Esophagus squamous epithelium (tissue), 5 donors: ENCODE measurements at places on chromosomes 16 and 17. TPM values are rescaled to one million over a fixed set of nuclear protein-coding genes. Genes with fewer than 3 reads are reported as not detected.

DNA sequence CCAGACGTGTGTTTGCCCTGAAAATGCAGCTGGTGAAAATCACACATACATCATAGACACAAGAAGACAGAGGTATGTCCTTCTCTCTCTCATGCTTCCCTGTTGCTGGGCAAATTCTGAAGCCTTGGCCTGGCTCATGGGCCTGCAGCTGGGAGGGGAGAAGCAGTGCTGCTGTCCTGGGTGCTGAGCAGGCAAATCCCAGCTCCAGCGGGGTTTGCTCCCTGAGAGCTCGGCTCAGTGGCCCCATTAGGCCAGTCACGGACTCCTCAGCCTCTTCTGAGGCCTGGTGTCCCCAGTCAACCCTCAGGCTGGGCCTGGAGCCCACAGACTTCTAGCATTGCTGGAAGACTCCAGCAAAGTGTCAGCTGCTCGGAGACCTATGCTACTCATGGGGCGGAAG is 11.7 kb downstream of the RHBDL3 start:
- no peak for DNase-seq

- DNase-seq: no peak
Measured at GRCh38 chr16:89112377-89113151, 18.9 kb downstream of the ACSF3 start.

- DNase-seq: no peak
Measured at GRCh38 chr17:40574292-40574691, 9.0 kb upstream of the CCR7 start.

DNA sequence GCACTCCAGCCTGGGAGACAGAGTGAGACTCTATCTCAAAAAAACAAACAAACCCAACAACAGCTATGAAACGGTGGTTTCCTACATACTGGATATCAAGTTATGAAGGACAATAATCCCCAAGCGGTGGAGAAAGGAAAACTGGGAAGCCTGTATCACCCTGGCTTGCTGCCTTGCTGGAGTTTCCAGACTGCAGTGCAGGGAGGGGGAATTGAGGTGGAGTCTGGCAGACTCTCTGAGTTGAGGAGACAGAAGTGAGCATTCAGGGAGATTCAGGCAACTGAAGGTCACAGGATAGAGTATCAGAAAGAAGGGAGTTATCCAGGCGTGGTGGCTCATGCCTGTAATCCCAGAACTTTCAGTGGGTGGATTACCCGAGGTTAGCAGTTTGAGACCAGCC is 11.9 kb downstream of the QRICH2 start:
- DNase-seq: no peak

- no peak for DNase-seq
Measured at GRCh38 chr16:57801809-57802340, 416 bp downstream of the KIFC3 start.

- no peak for DNase-seq
Measured at GRCh38 chr16:80631581-80631980, 90.8 kb downstream of the DYNLRB2 start.

- DNase-seq: no peak
Measured at GRCh38 chr17:75695141-75695829, 26.0 kb upstream of the ITGB4 start.

DNA sequence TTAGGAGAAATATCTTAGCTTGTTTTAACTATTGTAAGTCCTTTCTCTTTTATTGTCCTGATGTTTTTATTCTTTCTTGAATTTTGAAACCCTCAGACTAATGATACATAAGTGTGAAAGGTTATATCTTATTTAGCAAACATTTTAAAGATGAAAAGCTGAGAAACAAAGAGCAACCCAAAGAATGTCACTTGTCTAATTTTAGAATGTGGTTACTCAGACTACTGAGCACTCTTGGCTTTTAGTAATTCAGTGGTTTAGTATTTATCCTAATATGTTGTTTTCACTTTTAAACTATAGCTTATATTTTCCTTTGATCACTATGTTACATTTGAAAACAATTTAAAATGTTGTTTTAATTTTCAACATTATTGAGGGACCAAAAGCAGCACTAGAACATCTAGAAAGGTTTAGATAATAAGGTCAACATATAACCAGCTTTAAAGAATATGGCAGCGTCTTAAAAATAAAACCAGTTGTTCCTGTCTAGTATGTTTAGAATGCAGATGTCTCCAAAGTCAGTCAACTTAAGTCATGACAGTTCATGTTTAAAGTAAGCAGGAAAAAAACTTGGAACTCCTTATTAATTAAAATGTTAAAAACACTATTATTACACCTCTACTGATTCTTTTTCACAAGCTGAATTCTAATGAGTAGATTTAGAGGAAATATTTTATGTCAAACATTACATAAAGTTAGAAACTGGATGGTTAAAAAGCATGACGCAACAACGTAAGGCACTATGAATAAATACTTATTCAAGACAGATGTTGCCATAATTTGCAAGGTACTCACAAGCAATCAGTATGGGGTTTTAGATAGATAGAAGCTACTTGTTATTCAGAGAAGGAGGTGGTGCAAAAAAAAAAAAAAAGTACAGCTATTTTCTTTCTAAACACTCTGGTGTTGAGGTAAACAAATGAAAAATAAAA is 2.4 kb downstream of the MBTD1 start:
- no peak for DNase-seq

DNA sequence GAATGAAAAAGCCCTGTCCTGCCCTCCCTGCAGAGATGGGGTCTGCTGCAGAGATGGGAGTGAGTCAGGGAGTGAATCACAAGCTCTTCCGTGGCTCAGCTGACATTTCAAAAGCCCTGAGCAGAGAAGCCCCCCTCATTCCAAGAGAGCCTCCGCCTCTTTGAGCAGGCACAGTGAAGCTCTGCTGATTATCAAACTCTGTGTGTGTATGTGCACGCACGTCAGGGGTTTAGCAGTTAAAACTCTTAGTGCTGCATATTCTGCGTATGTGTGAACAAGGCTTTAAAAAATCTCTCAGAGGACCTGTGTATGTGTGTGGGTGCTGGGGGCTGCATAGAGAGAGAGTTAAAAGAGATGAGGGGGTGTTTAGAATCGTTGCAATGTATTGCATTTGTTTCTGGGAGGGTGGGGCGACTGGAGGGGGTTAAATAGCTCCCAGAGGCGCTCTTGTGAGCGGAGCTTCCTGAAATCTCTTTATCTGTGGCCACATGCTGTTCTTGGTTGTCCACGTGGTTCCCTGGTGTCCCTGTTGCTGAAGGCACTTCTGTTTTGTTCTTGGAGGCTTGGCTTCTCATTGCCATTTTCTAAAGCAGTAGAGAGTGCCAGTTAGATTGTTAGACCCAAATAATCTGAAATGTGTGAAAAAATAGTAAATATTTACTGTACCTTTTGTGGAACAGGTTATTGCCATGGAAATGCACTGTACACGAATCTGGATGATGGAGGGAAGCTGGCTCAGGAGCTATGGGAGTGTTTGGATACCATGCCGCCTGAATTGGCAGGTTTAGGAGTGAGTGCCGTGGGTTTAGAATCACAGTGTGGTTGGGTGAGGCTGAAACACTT is 116.6 kb downstream of the PRKCB start:
- DNase-seq: no peak

DNA sequence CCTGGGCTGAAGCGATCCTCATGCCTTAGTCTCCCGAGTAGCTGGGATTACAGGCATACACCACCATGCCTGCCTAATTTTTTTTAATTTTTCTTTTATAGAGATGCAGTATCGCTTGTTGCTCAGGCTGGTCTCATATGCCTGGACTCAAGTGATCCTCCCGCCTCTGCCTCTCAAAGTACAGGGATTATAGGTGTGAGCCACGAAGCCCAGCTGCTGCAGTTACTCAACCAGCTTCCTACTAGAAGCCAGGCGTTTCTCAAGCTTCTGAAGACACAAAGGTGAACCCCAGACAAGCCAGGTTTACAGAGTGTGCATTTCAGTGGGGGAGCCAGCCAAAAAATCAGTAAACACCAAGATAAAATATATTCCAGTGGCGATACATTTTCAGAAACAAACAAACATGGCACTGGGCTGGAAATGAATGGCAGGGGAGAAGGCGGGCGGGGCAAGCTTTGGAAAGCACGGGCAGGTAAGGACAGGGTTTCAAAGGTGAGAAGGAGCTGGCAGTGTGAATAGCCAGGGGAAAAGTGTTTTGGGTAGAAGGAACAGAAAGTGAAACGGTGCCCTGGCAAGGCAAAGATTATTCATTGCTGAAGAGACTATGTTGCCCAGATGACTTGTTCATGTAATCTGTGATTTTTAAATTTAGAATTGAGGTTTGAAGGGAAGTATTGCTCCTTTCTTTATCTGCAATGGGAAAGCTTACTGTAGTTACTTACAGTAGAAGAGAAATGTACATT is 471.1 kb downstream of the WWOX start:
- DNase-seq: no peak

DNA sequence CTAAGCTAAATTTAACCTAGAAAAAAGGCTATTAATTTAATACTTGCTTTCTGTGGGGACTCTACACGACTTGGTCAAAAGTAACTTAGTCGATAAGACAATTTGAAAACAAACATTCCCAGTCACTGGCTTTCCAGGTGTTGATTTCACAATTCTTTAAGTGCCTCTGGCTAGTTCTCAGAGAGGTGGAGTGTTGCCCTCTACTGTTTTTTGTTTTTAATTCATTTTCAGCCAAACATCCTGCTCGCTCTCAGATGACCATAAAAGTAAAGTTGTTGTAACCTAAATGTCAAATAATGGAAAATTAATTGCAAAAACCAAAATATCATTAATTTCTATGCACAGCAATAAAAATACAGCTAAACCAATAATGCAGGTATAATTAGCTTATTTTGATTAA is 107.1 kb downstream of the MYO1D start:
- DNase-seq: no peak

DNA sequence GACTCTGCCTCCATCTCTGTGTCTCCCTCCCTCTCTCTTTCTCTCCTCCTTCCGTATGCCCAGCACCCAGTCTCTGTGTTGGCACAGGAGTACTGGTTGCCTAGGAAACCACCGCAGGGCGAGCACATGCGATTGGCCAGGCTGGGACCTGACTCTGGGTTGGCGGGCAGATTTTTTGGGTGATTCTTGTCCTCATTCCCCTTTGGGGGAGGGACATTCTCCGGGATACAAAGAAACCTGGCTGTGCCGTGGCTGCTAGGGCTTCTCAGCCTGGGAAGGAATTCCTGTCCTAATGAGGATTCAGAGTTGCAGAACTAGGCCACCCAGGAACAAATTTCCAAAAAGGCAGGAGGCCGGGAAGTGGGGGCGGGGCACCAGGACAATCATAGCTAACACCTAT is 168.9 kb downstream of the SHISA9 start:
- DNase-seq: no peak

DNA sequence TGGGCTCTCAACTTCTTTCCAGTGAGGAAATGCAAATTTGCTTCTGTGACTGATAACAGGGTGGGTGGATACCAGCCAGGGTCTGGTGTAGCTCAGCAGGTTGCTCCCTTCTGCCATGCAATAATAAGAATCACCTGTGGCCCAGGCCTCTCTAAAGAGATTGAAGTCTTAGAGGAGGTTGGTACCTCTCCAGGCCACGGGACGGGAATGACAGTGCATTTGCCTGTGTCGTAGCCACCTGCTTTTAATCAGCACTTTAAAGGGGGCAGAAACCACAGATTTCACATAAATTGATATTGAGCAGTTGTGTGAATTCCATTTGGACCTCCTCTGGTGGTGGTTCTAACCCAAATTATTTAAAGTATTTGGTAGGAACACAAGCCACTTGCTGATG is 246.9 kb downstream of the PRKCA start:
- no peak for DNase-seq

GRCh38 chr17:41678907-41679739 is 9.6 kb upstream of the EIF1 start:
- DNase-seq: no peak

DNA sequence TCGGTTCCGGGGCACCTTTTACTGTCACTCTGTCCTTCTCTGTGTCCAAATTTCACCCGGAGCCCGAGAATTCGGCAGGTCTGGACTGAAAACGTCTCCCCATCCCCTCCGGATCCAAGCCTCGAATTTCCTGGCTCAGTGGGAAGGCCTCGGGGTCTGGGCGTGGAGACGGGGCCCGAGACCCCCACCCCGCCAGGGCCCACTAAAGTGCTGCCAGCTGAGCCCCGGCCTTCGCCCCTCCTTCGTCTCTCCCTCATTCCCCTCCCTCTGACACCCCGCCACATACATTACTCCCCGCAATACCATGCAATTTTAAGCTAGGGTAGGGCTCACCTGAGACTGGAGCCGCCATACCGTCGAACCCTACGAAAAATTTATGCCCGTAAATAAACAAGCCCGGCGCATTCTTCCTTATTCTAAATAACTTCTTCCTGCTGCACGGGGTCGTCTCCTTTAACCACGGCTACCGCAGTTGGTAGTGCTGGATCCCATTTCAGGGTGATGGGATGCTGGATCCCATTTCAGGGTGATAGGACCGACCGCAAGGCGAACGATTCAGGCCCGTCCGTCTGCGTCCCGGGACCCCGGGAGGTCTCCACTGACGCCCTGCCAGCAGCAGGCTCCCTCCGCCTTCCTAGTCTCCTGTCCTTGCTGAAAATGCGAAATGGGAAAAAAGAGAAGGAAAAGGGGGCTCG is 4.4 kb upstream of the OR1F1 start:
- DNase-seq: no peak

- no peak for DNase-seq
Measured at GRCh38 chr16:53605356-53605755, 98.3 kb downstream of the RPGRIP1L start.

DNA sequence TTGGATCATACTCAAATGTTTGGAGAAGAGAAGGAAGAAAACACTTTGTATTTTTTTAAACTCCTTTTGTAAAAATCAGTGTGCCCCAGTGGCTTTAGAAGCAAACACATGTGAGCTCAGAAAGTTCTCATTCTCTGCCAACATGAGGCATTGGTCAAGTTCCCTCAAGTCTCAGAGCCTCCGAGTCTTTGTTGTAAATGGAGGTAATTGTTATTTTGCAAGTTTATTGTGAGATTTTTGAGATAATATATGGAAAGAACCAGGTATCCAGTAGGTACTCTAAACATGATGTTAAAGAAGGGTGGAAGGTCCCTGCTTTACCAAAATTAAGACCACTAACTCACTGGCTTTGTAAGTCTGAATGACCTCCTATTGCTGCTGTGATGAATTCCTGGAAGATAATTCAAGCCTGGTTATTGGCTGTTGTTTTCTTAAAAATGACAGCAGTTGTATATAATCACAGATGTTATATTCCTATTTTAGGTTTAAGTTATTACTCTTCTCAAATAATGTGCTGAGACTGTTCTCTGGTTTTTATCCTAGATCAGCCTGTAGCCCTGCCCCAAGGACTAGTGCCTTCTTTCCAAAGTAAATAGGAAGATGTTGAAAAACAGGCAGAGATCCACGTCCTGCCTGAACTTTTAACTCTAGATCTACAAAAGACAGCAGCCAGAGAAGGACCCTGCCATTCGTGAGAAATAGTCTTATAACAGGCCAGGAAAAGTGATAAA is 2.4 kb downstream of the HLF start:
- no peak for DNase-seq

Gene MPP2
- total RNA-seq: 0.48 TPM

Gene PRSS33
- total RNA-seq: not detected

Gene TM4SF5
- total RNA-seq: not detected

Gene TBX2
- 4.9 TPM for total RNA-seq

Gene NEUROD2
- total RNA-seq: not detected
